ENCODE measurements at places on chromosomes 13 and 19. TPM values are rescaled to one million over a fixed set of nuclear protein-coding genes. Genes with fewer than 3 reads are reported as not detected.

DNA sequence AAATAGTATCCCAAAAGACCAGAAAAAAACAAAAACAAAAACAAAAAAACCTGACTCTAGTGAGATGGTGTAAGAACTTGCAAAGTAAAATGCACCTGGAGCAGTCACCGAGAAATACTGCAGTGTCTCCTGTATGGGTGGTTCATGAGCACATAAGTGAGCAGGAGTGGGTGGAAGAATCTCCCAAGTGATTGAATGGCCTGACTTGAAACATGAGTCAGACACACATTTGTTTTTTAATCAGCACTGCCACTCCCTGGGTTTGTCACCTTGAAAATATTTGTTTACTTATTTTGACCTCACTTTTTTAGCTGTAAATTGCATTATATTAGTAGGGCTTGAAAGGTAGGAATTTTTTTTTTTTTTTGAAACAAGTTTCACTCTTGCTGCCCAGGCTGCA, 2.0 kb downstream of the ZNF431 start:
- H3K4me1 ChIP-seq, result peaks cover 28% of the 10 kb centered on the region
- H3K27ac ChIP-seq, result no peak overlapping the region
- no peak for DNase-seq
- no peaks in the 10 kb centered on the region for H3K27me3 ChIP-seq

GRCh38 chr19:41255171-41255570, 9.0 kb upstream of the HNRNPUL1 start:
- no peaks in the 10 kb centered on the region for H3K27me3 ChIP-seq
- H3K4me3 ChIP-seq, result no peak overlapping the region
- no peak overlapping the region for H3K27ac ChIP-seq
- no peaks in the 10 kb centered on the region for H3K4me1 ChIP-seq
- peaks cover 99% of the 10 kb centered on the region for H3K36me3 ChIP-seq

DNA sequence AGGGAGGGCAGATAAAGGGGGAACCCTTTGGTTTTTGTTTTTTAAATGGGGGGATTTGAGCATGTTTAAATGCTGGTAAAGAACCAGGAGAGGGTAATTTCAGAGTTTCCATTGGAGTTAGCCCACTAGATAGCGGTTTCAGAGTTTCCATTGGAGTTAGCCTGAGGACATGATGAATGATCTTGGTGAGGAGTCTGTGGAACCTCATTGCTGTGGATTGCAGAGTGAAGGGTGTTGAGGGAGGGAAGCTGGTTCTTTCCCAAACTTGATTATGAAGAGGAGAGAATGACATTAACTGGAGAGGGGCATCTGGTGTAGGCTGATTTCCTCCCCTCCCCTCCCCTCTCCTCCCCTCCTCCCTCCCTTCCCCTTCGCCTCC, 5.0 kb downstream of the WASF3 start:
- no peak overlapping the region for H3K27ac ChIP-seq
- DNase-seq, result no peak
- no peak overlapping the region for H3K4me3 ChIP-seq
- H3K4me1 ChIP-seq, result peaks cover 38% of the 10 kb centered on the region

- peaks cover 25% of the 10 kb centered on the region for H3K4me1 ChIP-seq
- no peak overlapping the region for H3K4me3 ChIP-seq
- H3K36me3 ChIP-seq, result peaks cover 43% of the 10 kb centered on the region
- peak overlapping the region; percentile 47 for H3K27ac ChIP-seq
Measured at GRCh38 chr19:43562698-43563241, 12.6 kb downstream of the XRCC1 start.

GRCh38 chr19:16397791-16398529, 73.3 kb downstream of the KLF2 start:
- peaks cover 34% of the 10 kb centered on the region for H3K4me1 ChIP-seq
- no peak overlapping the region for H3K4me3 ChIP-seq
- DNase-seq, result no peak
- H3K27me3 ChIP-seq, result no peaks in the 10 kb centered on the region
- H3K27ac ChIP-seq, result peak overlapping the region; percentile 43

- peaks cover 37% of the 10 kb centered on the region for H3K4me1 ChIP-seq
- peaks cover 81% of the 10 kb centered on the region for H3K36me3 ChIP-seq
- DNase-seq, result no peak
- H3K4me3 ChIP-seq, result no peak overlapping the region
- H3K27me3 ChIP-seq, result no peaks in the 10 kb centered on the region
Measured at GRCh38 chr19:805600-806550, 8.6 kb downstream of the PTBP1 start.

- no peaks in the 10 kb centered on the region for H3K4me1 ChIP-seq
- no peak overlapping the region for H3K27ac ChIP-seq
- H3K36me3 ChIP-seq, result peaks cover 100% of the 10 kb centered on the region
- no peak for DNase-seq
Measured at GRCh38 chr19:15115762-15116615, 8.8 kb downstream of the SYDE1 start.

GRCh38 chr13:102190930-102191329, 210.9 kb downstream of the FGF14 start:
- no peak for DNase-seq
- no peaks in the 10 kb centered on the region for H3K36me3 ChIP-seq
- H3K4me1 ChIP-seq, result no peaks in the 10 kb centered on the region
- H3K27ac ChIP-seq, result no peak overlapping the region
- no peaks in the 10 kb centered on the region for H3K27me3 ChIP-seq
- no peak overlapping the region for H3K4me3 ChIP-seq

- no peaks in the 10 kb centered on the region for H3K4me1 ChIP-seq
- DNase-seq, result no peak
- H3K27ac ChIP-seq, result no peak overlapping the region
- no peak overlapping the region for H3K4me3 ChIP-seq
Measured at GRCh38 chr13:104996022-104996421, 1539.4 kb downstream of the EFNB2 start.

GRCh38 chr13:38430796-38431195, 81.1 kb downstream of the UFM1 start:
- H3K4me1 ChIP-seq, result no peaks in the 10 kb centered on the region
- no peak for DNase-seq
- no peak overlapping the region for H3K4me3 ChIP-seq
- no peaks in the 10 kb centered on the region for H3K27me3 ChIP-seq
- no peaks in the 10 kb centered on the region for H3K36me3 ChIP-seq

GRCh38 chr13:29465741-29466293, 129.7 kb downstream of the SLC7A1 start:
- H3K4me1 ChIP-seq, result no peaks in the 10 kb centered on the region
- no peak overlapping the region for H3K4me3 ChIP-seq
- H3K27ac ChIP-seq, result no peak overlapping the region
- DNase-seq, result peak; percentile 31
- H3K27me3 ChIP-seq, result no peaks in the 10 kb centered on the region
- no peaks in the 10 kb centered on the region for H3K36me3 ChIP-seq

DNA sequence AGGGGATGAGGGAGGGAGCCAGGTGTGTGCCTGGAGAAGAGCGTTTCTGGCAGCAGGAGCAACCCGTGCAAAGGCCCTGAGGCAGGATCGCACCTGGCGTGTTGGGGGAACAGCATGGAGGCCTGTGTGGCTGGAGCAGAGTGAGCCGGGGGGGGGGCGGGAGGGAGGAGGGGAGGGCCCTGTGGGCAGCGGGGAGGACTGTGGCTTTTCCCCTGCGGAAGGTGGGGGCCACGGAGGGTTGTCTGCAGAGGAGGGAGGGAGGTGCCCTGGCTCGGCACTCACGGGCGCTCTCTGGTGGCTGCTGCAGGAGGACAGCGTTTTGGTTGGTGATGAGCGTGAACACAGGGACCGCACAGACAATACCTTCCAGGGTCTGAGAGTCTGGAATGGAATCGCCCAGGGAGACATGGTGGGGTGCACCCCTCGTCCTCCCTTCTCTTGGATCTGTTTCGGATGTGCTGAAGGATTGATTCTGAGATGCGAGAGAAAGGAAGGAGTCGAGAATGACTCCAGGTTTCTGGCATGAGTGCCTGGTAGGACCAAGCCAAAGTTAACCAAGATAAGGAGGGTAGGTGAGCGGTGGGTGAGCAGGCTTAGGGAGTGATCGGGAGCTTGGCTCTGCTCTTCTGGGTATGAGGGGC, 6.5 kb downstream of the RAB11B start:
- peaks cover 32% of the 10 kb centered on the region for H3K36me3 ChIP-seq
- DNase-seq, result peak; percentile 80
- no peak overlapping the region for H3K27ac ChIP-seq
- no peak overlapping the region for H3K4me3 ChIP-seq

- H3K27me3 ChIP-seq, result peaks cover 95% of the 10 kb centered on the region
- peak; percentile 38 for DNase-seq
- no peaks in the 10 kb centered on the region for H3K36me3 ChIP-seq
- H3K4me3 ChIP-seq, result peak overlapping the region; percentile 57
- H3K27ac ChIP-seq, result peak overlapping the region; percentile 44
- H3K4me1 ChIP-seq, result peaks cover 26% of the 10 kb centered on the region
Measured at GRCh38 chr13:28494504-28494777, 487 bp downstream of the FLT1 start.

GRCh38 chr19:32129141-32129540, 216.3 kb upstream of the ZNF507 start:
- no peak overlapping the region for H3K4me3 ChIP-seq
- DNase-seq, result no peak
- H3K27ac ChIP-seq, result no peak overlapping the region

DNA sequence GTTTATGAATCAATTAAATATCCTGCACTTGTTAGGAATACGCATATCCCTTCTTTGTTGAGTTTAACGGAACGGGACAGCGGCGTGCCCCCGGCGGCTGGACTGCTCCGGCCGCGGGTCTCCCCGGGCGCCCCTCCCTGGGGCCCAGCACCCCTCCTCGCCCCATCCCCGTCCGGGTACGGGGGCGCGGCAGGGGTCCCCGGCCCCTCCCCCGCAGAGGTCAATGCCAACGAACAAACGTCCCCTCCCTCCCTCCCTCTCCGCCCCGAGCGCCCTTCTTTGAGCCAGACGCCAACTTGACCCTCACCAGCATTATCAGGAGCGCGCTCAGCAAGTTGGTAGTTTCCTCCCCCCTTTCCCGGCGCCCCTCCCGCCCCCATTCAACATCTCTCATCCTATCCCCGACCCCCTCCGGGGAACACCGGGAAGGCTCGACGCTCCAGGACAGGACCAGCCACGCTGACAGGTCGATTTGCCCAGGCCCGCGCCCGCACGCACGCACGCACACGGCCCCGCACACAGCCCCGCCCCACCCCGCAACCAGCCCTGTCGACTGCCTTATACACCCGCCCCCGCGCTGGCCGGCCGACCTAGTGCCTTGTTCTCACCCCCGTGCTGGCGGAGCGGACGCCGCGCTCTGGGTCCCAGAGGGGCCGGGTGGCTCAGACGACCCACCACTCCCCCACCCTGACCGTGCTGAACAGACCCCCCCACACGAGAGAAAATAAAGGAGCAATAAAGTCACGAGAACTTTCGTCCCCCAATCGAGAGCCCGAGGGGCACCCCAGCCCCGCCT, 5.0 kb downstream of the LYL1 start:
- DNase-seq, result peak; percentile 67
- H3K4me3 ChIP-seq, result peak overlapping the region; percentile 35
- H3K27me3 ChIP-seq, result peaks cover 6% of the 10 kb centered on the region
- H3K4me1 ChIP-seq, result peaks cover 84% of the 10 kb centered on the region
- H3K36me3 ChIP-seq, result peaks cover 18% of the 10 kb centered on the region

DNA sequence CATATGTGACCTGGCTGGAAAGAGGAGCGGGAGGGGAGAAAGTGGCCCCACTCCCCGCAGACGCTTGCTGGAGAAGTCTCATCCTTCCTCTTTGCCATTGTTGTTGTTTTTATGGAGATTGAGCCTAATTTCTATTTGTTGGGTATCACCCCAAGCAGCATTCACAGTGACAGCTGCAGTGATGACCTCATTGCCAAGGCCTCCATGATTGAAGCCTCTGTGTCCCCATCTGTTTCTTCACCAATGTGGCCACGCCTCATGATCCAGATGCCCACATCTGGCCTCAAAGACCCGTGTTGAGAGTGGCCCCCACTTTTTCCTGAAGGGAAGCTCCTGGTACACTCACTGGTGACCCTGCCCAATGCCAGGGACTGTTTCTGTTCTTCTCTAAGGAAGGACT, 154.2 kb downstream of the SLC7A1 start:
- H3K4me1 ChIP-seq, result no peaks in the 10 kb centered on the region
- H3K4me3 ChIP-seq, result no peak overlapping the region
- no peaks in the 10 kb centered on the region for H3K27me3 ChIP-seq
- no peak for DNase-seq
- no peak overlapping the region for H3K27ac ChIP-seq
- H3K36me3 ChIP-seq, result no peaks in the 10 kb centered on the region

GRCh38 chr19:18675779-18676178, 7.7 kb upstream of the CRTC1 start:
- H3K4me1 ChIP-seq, result peaks cover 43% of the 10 kb centered on the region
- H3K27ac ChIP-seq, result no peak overlapping the region
- H3K27me3 ChIP-seq, result no peaks in the 10 kb centered on the region
- DNase-seq, result no peak

GRCh38 chr13:84445776-84446175, 563.5 kb upstream of the SLITRK1 start:
- DNase-seq, result no peak
- H3K4me3 ChIP-seq, result no peak overlapping the region
- no peaks in the 10 kb centered on the region for H3K4me1 ChIP-seq
- no peak overlapping the region for H3K27ac ChIP-seq
- no peaks in the 10 kb centered on the region for H3K36me3 ChIP-seq
- H3K27me3 ChIP-seq, result no peaks in the 10 kb centered on the region

DNA sequence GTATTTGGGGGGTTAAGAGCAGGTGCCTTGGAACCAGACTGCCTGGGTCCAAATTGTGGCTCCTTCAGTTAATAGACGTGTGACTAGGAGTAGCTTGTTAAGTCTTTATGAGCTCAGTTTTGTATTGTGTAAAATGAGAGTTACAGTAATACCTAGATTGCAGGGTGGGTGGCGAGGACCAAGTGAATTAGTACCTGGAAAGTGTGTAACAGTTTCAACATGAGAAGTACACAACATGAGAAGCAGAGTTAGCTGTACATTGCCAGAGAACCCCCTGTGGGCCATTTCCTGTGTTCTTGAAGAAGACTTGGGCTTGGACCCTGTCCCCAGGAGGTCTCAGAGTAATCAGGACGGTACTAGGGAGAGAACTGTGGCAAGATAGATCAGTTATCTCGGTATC, 36.8 kb downstream of the PPP2R1A start:
- H3K4me3 ChIP-seq, result no peak overlapping the region
- no peaks in the 10 kb centered on the region for H3K4me1 ChIP-seq

GRCh38 chr19:21134934-21135366, 6.9 kb upstream of the ZNF431 start:
- no peak overlapping the region for H3K27ac ChIP-seq
- DNase-seq, result no peak
- H3K27me3 ChIP-seq, result no peaks in the 10 kb centered on the region

Gene ATP4A
- total RNA-seq, result 193 TPM

Gene ZNF700
- 25.3 TPM for total RNA-seq

Gene NTF4
- not detected for total RNA-seq

Gene CEACAM6
- not detected for total RNA-seq

Gene TSKS
- total RNA-seq, result not detected

Gene FBXW9
- 2.3 TPM for total RNA-seq

Gene UNC13A
- total RNA-seq, result 2.2 TPM

Gene MBNL2
- total RNA-seq, result 27.2 TPM

Gene HIF3A
- 144 TPM for total RNA-seq

Gene LCP1
- 12.8 TPM for total RNA-seq
